Liver (tissue), 10 donors: ENCODE measurements at places on chromosomes 7 and 10. TPM values are rescaled to one million over a fixed set of nuclear protein-coding genes. Genes with fewer than 3 reads are reported as not detected.
A peak's percentile ranks its signal among the peaks of the same experiment; 100 is the strongest.

The LAMB4 gene
- total RNA-seq: not detected

The MAD1L1 gene
- total RNA-seq: 20.7 TPM

The GRB10 gene
- 19.6 TPM for total RNA-seq

The DNAH11 gene
- 0.05 TPM for total RNA-seq

The CEP41 gene
- 2.3 TPM for total RNA-seq

The CYP2C19 gene
- total RNA-seq: 0.37 TPM

The RAMP3 gene
- 30.0 TPM for total RNA-seq

DNA sequence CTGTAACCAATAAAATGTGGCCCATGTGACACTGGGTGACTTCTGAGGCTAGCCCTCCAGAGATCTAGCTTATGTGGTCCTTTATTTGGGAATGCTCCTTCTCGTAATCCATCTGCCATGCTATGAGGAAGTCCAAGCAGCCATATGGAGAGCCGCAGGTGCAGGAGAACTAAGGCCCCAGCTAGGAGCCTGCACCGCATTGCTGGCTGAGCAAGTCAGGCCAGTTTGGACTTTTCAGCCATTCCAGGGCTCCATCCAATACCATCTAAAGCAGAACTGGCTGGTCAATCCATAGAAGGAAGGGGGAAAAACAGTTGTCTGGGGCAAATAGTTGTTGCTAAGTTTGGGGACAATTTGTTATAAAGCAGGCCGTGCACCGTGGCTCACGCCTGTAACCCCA lies 32.6 kb downstream of the KLRG2 start:
- H3K27ac ChIP-seq: no peak overlapping the region
- H3K36me3 ChIP-seq: no peaks in the 10 kb centered on the region
- H3K4me1 ChIP-seq: no peaks in the 10 kb centered on the region
- no peak for DNase-seq
- H3K4me3 ChIP-seq: no peak overlapping the region
- H3K27me3 ChIP-seq: no peaks in the 10 kb centered on the region

DNA sequence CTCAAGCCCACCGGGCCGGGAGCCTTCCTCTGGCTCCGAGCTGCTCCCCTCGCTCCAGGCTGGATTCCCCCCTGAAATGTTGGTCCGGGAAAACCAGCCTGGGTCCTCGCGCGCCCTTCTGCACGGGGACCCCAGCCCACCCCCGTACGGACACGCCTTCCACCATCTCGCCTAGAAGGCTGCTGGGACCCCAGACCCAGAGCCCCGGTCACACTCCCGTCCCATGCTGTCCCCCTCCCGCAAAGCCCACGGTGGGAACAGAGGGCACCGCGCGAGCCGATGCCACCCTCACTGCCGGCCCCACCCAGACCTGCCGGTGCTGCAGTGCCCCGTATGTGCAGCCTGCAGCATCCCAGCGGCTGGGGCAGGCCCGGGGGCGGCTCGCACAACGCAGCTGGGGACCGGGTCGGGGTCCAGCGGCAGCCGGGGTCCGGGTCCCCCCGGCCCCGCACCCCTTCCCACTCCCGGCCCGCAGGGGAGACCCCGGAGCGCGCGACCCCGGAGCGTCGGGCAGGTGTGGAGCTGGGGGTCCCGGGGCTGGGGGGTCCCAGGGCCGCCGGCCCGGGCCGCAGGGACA lies 871 bp downstream of the SPOCK2 start:
- peaks cover 12% of the 10 kb centered on the region for H3K4me1 ChIP-seq
- no peak for DNase-seq
- H3K27me3 ChIP-seq: no peaks in the 10 kb centered on the region
- H3K36me3 ChIP-seq: no peaks in the 10 kb centered on the region
- H3K27ac ChIP-seq: no peak overlapping the region

DNA sequence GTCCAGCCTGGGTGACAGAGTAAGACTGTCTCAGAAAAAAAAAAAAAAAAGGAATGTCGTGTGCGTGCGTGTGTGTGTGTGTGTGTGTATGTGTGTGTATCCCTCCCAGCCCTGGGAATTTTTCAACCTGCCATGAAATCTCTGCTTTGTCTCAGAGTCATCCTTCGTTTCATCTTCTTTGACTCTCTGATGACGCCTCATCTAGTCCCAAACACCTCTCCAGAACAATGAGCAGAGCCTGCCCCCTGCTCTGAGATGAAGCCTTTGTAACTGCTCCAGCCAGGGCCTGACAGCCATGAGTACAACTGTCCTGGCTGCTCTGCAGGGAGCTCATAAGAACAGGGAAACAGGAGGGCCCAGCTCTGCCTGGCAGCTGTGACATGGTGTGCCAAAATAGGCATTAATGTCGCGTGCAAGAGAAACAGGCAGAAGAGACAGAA lies 149.5 kb downstream of the FAM107B start:
- H3K4me3 ChIP-seq: no peak overlapping the region
- DNase-seq: no peak
- H3K4me1 ChIP-seq: no peaks in the 10 kb centered on the region

GRCh38 chr10:116254422-116255155 lies 18.4 kb downstream of the GFRA1 start:
- H3K27me3 ChIP-seq: no peaks in the 10 kb centered on the region
- DNase-seq: no peak
- no peaks in the 10 kb centered on the region for H3K36me3 ChIP-seq
- H3K4me3 ChIP-seq: no peak overlapping the region
- peaks cover 5% of the 10 kb centered on the region for H3K4me1 ChIP-seq

GRCh38 chr7:44955733-44956132 lies 23.1 kb downstream of the MYO1G start:
- no peaks in the 10 kb centered on the region for H3K4me1 ChIP-seq
- no peak overlapping the region for H3K27ac ChIP-seq
- no peak for DNase-seq

GRCh38 chr10:24467136-24467535 lies 256.6 kb downstream of the ARHGAP21 start:
- H3K36me3 ChIP-seq: peaks cover 2% of the 10 kb centered on the region
- no peaks in the 10 kb centered on the region for H3K27me3 ChIP-seq
- peak overlapping the region; percentile 87 for H3K27ac ChIP-seq
- H3K4me1 ChIP-seq: peaks cover 9% of the 10 kb centered on the region

DNA sequence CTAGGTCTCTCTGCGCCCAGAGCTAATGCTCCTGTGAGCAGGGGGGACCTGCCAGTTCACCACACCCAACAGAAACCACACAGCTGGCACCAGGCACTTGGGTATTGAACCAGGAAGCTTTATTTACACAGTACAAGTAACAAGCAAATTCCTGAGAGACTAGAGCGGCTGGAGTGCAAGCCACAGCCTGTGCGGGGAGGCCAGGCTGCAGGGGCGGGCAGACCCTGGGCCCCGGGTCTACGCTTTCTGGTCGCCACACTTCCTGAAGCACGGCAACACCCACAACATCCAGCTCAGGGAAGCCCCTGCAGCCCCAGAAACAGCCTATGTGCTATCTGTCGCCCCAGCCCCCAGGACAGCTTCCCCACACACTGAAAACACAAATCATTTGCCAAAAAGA lies 125.0 kb downstream of the FAM53B start:
- H3K27me3 ChIP-seq: no peaks in the 10 kb centered on the region
- H3K36me3 ChIP-seq: no peaks in the 10 kb centered on the region
- DNase-seq: no peak
- no peaks in the 10 kb centered on the region for H3K4me1 ChIP-seq

GRCh38 chr10:13719425-13719824 lies 132.7 kb downstream of the PRPF18 start:
- H3K4me1 ChIP-seq: no peaks in the 10 kb centered on the region
- no peaks in the 10 kb centered on the region for H3K36me3 ChIP-seq
- no peak overlapping the region for H3K4me3 ChIP-seq
